Psoas muscle (tissue), 8 donors: ENCODE measurements at places on chromosomes 6 and 20.

- H3K27me3 ChIP-seq = no peaks in the 10 kb centered on the region
- DNase-seq = no peak
- H3K4me3 ChIP-seq = no peak overlapping the region
- no peaks in the 10 kb centered on the region for H3K36me3 ChIP-seq
- H3K4me1 ChIP-seq = no peaks in the 10 kb centered on the region
- no peak overlapping the region for H3K27ac ChIP-seq
These were observed 53.7 kb downstream of the HNF4A start for GRCh38 chr20:44409132-44409600.

GRCh38 chr6:83311231-83311630 is 118.1 kb downstream of the RWDD2A start:
- DNase-seq = no peak
- no peaks in the 10 kb centered on the region for H3K27me3 ChIP-seq
- no peaks in the 10 kb centered on the region for H3K36me3 ChIP-seq

DNA sequence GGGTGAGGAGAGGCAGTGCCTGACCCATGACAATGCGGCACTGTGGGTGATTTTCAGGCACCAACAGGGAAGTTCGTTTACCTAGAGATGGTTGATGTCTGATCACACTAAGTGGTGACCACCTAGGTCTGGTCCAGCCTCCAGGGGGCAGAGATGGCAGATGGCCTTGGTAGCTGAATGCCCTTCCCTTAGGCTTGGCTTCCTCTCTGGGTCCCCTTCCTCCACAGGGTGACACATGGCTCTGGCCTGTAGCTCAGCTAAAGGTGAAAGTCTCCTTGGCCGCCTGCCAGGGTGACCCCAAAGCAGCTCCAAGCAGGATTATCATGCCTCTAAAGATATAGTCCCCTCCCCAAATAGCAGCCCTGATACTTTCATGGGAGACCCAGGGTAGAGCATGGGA is 6.4 kb downstream of the GDAP1L1 start:
- H3K4me1 ChIP-seq = no peaks in the 10 kb centered on the region
- no peak overlapping the region for H3K4me3 ChIP-seq
- no peak for DNase-seq
- no peak overlapping the region for H3K27ac ChIP-seq

DNA sequence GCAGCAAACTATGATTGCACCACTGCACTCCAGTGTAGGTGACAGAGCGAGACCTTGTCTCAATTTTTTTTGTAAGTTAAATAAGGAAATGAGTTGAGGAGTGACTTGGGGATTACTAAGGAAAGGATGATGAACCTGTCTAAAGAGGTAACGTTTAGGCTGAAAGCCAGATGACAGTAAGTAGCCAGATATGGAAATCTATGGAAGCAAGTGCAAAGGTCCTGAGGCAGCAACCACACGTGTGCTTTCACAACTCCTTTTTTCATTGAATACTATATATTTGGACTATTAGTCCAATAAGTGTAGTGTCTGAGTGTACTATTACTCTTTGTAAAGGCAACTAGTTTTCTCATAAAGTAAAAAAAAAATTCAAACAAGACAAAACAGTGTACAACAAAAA is 147.4 kb downstream of the CD24 start:
- DNase-seq = no peak
- no peaks in the 10 kb centered on the region for H3K4me1 ChIP-seq
- H3K4me3 ChIP-seq = no peak overlapping the region

DNA sequence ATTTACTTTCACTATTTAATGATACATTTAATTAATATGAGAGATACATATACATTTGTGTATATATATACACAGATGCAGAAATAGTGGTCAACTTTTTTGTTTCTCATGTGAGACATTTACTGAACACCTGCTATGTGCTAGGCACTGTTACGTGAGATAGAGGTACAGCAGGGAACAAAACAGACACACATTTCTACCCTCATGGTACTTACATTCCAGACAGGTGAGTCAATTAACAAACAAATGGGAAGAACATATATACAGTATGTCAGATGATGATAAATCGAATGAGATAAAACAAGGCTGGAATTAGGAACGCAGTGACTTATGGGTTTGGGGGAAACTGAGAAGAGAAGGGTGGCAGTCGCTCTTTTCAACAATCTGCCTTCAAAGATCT is 5.1 kb downstream of the TFB1M start:
- peaks cover 12% of the 10 kb centered on the region for H3K4me1 ChIP-seq
- H3K27me3 ChIP-seq = no peaks in the 10 kb centered on the region
- no peak for DNase-seq
- H3K4me3 ChIP-seq = no peak overlapping the region
- H3K36me3 ChIP-seq = peaks cover 72% of the 10 kb centered on the region
- no peak overlapping the region for H3K27ac ChIP-seq

- no peaks in the 10 kb centered on the region for H3K27me3 ChIP-seq
- H3K4me1 ChIP-seq = peaks cover 74% of the 10 kb centered on the region
- no peak overlapping the region for H3K4me3 ChIP-seq
- DNase-seq = no peak
- peak overlapping the region; percentile 31 for H3K27ac ChIP-seq
These were observed 20.9 kb downstream of the IGF2R start for GRCh38 chr6:159989492-159990480.
